ENCODE measurements at places on chromosomes 2 and 18.

DNA sequence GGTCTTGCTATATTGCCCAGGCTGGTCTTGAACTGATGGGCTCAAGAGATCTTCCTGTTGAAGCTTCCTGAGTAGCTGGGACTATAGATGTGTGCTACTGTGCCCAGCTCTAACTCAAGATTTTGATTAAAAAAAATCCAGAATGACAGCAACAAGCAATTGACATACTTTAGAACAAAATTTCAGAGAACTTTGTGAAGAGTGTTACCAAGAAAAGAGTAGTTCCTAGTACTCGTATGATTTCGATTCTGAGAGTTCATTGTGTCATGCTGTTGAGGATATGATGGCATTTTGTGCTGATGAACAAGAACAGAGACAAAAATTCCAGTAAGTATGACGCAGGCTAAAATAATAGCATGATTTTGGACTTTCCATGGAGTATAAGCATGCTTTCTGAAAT, 90.2 kb upstream of the TWSG1 start:
- no peak for DNase-seq

GRCh38 chr18:191725-192124, 33.4 kb downstream of the USP14 start:
- DNase-seq = no peak

GRCh38 chr2:107931412-107931811, 54.9 kb upstream of the SLC5A7 start:
- DNase-seq = no peak

DNA sequence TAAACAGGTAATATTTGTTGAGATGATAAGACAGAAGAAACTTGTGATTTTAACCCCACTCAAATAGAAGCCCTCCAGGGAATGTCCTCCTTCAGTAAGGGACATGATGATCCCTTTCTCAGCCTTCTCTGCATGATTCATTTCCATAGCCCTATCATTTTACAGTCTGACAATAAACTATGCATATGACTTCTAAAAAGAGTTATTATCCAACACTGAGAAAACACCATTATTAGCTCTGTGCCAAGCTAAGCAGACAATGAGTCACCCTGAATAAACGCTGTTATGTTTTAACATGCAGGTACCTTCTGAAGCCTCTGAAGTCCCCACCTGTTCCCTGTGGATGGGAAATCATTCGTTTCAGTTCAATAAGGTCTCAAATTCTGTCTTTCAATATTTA, 54.7 kb downstream of the DTNB start:
- DNase-seq = peak; percentile 88

GRCh38 chr2:98550165-98550564, 58.1 kb downstream of the COA5 start:
- no peak for DNase-seq

GRCh38 chr2:224915136-224915535, 127.1 kb downstream of the DOCK10 start:
- no peak for DNase-seq

DNA sequence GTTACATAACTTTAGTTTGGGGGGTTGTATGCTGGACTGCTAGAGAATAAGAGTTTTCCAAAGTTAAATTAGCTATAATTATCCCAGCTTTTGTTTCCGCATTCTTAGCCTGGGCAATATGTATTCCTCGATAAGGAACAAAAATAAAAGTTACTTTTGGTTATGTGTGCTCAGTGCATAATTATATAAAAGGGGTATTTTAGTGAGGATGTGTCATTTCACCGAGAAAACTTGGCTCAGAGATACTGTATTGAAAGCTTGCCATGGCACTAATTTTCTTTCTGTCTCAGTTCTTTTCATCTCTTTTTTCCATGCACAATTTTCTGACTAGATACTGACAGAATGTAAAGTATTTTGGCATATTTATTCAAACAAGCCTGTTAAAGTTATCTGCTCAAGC, 28.2 kb downstream of the ARHGAP15 start:
- no peak for DNase-seq

DNA sequence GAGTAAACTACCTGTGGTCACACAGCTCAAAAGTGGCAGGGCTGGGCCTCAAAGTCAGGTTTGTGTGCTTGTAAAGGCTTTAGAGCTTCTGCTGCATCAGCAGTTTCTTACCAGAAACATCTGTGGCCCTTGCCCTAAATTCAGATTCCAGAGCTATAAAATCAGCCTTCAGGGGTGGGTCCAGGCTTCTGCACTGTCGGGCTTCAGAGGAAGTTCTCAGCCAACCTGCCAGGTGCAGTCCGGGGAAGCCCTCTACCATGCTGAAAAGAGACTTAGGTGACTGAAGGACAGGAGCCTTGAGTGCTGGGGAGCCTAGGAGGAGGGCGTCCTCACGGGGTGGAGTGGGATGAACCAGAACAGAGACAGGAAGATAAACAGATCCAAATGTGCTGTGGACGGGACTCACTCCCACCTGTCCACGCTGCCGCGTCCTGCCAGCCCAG, 69.9 kb upstream of the HS6ST1 start:
- no peak for DNase-seq

DNA sequence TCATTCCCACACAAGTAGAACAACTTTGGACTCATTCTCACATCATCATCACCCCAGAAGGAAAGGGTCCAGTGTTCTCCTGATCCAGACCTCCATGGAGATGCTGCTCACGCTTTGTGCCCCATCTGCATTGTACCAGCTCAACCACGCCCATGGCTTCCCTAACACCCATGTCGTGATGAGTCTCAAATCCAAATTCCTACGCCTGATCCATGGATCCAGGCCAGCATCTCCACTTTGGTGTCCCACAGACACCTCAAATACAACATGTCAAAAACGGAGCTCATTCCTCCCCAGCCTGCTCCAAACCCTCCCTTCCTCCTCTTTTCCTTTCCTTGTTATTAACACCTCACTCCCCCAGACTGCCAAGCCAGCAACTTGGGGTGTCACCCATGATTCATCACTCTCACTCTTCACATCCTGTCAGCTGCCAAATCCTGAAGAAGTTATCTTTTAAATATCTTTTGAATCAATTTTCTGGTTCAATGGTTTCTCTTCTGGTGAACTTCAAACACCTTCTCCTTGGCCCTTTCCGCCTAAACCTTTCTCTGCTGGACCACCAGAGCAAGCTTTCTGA, 30.2 kb upstream of the FAM124B start:
- DNase-seq = no peak

DNA sequence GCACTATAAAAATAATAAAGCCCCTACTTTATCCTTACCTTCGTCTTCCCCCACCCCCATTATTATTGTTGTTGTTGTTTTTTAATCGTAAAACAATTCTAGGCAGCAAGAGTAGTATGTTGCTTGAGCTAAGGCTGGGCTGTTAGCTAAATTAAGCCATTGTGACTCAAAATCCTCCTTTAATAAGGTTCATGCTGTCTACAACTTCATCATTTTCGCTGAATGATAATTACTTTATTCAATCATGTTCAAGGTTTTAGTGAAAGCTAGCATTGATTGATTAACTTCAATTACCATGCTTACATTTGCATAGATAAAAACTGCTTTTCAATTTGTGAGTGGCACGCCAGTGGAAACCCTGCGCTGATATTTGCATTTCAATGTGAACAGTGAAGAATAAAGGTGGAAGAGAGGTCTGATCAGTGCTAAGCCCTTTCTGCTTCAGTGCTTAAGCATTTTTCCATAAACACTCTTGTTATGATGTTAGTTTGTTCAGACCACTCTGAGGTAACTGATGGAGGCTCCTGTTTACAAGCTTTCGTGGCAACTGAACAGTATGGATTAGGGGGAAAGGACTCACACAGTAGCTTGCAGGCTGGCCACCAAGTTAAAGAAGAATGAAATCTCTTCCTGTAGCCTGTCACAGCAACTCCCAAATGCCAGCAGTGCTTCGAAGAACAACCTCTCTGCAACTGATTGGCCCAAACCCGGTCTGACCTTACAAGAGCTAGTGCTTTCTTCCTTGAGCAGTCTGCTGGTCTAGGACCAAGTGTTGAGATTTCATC, 156.8 kb downstream of the GPD2 start:
- no peak for DNase-seq

- DNase-seq = no peak
These were observed 65.4 kb downstream of the SMAD7 start for GRCh38 chr18:48885266-48885923.

GRCh38 chr18:44409071-44409470, 271.6 kb upstream of the SETBP1 start:
- DNase-seq = no peak

- DNase-seq = no peak
These were observed 221.5 kb downstream of the ANKRD30B start for GRCh38 chr18:14969500-14969899.

DNA sequence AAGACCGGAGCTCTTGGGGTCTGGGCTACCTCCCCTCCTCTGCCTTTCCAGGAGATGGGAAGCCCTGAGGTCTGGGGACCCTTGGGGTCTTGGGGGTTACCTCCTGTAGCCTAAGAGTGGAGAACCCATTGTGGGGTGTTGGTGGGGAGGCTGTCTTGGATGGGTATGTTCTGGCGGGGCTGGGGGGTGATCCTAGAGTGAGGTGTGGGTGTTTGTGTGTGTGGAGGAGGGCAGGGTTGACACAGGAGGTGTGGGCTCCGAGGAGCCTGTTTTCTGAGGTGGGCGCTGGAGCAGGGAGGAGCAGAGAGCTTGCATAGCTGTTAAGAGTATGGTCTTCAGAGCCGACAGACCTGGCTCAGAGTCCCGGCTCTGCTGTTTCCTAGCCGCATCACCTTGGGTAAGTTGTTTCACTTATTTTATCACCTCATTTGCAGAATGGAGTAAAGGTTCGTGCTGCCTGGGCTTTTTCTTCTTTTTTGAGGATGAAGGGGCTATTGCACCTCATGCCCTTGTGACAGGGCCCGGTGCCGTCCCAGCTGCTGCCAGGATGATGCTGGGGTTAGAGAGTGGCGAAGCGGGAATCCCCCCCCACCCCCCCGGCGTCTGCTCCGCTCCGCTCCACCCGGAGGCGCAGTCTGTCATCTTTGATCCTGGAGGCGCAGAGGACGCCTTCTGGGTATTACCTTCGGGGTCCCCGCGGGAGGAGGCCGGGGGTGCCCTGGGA, 17.2 kb downstream of the TET3 start:
- no peak for DNase-seq

DNA sequence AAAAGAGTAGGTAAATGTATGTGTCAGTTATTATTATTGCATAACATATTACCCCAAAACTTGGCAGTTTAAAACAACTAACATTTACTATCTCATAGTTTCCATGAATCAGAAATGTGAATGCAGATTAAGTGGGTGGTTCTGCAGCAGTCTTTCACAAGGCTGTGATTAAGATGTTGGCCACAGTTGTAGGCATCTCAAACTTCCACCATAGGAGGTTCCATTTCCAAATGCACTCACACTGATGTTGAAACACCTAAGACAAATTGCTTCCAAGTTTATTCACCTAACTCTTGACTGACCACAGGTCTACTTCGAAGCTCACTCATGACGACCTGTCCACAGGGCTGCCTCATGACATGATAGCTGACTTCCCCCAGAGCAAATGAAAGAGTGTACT, 360.8 kb downstream of the GRB14 start:
- no peak for DNase-seq

DNA sequence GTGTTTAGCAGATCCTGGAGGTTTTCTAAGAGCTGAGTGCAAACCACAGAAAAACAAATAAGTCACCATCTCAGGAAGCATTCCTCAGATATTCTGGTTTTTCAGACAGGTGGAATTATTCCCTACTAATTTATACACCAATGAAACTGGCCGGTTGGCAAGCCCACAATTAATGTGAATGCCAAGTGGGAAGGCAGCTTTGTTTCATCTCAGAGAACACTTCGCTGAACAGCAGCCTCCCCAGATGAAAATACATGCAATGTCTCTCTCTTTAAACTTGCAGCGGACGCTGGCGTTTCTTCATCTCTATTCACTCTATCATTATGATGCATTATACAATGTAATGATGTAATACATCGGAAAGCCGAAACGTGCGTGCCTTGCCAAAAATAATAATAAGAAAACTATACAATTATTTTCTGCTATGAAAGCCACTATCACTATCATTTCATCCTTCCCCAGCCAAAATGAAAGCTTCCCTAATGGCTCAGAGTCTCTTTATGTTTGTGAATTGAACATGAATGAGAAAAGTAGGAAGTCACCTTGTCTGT, 649.4 kb downstream of the BCL11A start:
- DNase-seq = no peak

DNA sequence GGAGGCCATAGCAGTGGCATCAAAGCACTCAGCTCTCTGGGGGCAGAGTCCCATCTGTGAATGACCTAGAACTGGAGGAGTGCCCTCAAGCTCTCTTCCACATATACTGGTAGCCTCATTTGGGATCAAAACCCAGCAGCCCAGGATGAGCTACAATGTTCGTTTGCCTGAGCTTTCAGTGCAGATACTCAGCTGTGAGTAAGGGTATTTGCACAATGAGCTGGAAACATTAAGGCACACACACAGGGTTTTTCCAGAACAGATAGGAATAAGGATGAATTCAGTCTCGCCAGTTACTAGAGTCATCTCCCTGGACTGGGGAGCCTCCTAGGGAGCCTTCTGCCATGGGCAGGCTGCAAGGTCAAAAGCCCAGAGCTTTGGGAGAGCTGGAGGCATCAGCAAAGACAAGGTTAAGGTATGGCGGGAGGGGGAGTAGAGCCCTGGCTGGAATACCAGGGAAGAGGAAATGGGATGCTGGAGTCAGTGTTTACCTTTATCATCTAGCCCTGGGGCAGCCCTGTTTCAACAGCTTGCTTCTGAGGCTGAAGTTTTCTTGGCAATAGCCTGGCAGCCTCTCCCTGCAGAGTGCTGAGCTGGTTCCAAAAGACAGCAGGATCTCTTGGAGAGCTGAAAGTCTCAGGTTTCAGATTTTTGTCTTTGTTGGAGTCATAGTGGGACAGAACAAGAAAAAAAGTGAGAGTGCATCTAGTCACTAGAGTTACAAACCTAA, 187.7 kb downstream of the LOXHD1 start:
- no peak for DNase-seq

DNA sequence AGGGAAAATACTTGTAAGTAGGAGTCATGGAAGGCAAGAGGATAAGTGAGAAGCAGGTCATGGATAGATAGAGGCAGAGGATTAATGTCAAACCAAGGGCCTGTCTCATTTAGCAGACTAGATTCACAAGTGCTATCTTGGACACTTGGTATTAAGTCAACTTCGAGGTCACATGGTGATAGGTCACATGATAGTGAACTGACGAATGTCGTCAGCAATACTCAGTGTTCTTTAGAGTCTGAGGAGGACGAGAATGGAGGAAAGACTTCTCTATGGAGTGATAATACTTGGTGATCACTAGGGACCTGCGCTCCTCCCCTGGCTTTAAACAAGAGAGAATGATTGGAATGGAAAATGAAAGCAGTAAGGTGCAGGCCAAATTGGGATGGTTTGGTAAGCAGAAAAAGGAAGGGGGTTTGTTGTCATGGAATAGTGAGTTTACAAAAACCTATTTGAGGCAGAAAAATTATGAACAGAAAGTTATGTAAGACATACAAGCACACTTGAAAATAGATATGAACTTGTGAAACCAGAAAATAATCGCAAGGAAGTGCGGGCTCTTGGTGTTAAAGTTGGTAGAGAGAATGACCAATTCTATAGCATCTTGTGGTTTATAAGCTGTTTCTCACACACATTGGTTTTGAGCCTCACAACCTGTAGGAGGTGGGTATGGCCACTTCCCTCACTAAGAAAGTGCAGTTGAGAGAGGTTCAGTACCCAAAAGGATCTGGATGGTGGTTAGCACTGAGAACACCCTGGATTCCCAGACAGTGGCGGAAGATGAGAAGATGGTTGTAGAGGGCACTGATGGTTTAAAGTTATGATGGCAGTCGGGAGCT, 141.5 kb downstream of the WDSUB1 start:
- DNase-seq = no peak

Measured in Caki2 (cell line).